Heart left ventricle (tissue), 16 donors: ENCODE measurements at places on chromosomes 12 and 14. TPM values are rescaled to one million over a fixed set of nuclear protein-coding genes. Genes with fewer than 3 reads are reported as not detected.

AKAP5 gene
- total RNA-seq = 0.16 TPM

- H3K4me3 ChIP-seq = no peak overlapping the region
- no peaks in the 10 kb centered on the region for H3K27me3 ChIP-seq
- no peaks in the 10 kb centered on the region for H3K36me3 ChIP-seq
- peaks cover 8% of the 10 kb centered on the region for H3K4me1 ChIP-seq
- H3K27ac ChIP-seq = no peak overlapping the region
- DNase-seq = no peak
Observed at GRCh38 chr12:46459861-46460545, 87.4 kb upstream of the SLC38A2 start.

DNA sequence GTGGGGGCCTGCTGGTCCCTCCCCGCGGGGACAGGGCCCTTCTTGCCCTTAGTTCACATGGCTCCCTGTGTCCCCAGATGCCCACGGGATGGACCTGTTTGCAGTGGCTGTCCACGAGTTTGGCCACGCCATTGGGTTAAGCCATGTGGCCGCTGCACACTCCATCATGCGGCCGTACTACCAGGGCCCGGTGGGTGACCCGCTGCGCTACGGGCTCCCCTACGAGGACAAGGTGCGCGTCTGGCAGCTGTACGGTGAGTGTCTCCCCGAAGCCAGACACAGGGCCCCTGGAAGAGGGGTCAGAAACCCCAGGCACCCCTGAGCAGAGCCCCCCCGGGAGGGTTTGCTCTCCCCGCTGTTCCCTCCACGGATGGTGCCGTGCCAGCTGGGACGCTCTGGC, 13.4 kb downstream of the MMP17 start:
- DNase-seq = no peak
- no peaks in the 10 kb centered on the region for H3K4me1 ChIP-seq
- H3K27me3 ChIP-seq = no peaks in the 10 kb centered on the region
- H3K36me3 ChIP-seq = no peaks in the 10 kb centered on the region

DNA sequence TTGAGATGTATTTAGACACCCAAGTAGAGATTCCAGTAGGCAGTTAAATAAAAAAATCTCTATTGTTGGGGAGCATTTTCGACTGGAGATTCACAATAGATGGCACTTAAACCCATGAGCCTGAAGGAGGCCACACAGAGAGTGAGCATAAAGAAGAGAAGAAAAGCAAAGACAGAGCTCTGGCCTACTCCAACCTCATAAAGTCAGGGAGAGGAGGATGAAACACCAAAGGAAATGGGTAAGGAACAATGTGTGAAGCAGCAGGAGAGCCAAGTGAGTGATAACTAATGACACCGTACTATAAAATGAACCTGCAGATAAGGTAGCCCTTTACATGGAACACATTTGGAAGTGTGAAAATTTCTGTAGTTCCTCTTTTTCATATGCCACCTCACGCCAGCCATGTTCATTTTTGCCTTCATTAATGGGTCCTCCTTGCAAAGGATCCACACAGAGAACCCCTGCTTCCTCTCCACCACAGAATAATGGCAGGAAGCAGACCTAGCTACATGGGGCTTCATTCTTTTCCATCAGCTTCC, 150.0 kb upstream of the SYT10 start:
- H3K4me1 ChIP-seq = no peaks in the 10 kb centered on the region
- H3K27me3 ChIP-seq = no peaks in the 10 kb centered on the region
- no peak overlapping the region for H3K27ac ChIP-seq
- H3K36me3 ChIP-seq = no peaks in the 10 kb centered on the region
- H3K4me3 ChIP-seq = no peak overlapping the region
